ENCODE measurements at places on chromosomes 4 and X.

DNA sequence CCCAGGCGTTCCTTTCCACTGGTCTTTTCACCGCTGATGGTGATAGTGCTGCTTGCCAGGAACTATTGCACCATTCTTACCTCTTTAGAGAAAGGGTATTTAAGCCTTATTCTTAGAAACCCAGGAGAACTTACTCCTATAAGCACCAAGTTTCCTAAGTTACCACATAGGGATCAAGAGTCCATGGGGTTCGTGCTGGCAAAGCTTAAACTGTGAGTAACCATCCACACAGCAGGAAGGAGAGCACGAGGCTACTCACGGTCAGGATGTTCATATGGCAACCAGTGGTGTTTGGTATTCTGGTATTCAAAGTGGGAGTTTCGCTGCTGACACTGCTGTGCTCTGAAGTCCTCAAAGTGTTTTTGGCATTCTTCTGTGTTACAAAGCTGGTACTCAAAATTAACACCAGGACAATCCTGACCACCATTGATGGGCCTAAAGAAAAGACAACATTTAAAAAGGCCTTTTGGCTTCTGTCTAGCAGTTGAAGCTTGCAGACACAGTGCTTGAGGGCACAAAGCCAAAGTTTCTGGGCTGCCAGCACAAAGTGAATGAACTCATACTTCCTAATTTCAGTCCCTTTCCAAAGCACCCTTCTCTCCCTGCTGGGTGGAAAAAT lies 256.9 kb downstream of the ADAMTS3 start:
- no peak for DNase-seq

GRCh38 chr4:183875251-183875825 lies 29.8 kb upstream of the STOX2 start:
- DNase-seq: no peak

DNA sequence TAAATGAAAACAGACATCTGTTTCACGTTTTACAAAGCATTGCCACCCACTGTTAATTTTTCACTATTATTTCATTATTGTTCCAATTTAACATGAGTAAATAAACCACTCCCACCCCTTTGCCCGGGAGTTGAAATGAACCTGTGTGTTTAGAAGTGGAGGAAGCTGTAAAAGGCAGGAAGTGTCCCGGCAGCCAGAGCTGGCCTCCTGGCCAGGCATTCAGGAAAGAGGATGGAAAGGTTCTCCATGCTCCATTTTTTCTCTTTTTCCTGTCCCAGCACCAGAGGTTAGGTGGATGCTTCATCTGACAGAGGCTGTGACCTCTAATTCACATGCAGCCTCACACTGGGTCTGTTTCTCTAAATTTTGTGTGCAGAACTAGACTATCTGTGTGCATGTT lies 55.5 kb upstream of the LNX1 start:
- DNase-seq: no peak

- no peak for DNase-seq
Observed at GRCh38 chr4:147633643-147634042, 16.4 kb downstream of the TMEM184C start.

- DNase-seq: no peak
Observed at GRCh38 chr4:70183168-70183939, 12.2 kb upstream of the ODAM start.

DNA sequence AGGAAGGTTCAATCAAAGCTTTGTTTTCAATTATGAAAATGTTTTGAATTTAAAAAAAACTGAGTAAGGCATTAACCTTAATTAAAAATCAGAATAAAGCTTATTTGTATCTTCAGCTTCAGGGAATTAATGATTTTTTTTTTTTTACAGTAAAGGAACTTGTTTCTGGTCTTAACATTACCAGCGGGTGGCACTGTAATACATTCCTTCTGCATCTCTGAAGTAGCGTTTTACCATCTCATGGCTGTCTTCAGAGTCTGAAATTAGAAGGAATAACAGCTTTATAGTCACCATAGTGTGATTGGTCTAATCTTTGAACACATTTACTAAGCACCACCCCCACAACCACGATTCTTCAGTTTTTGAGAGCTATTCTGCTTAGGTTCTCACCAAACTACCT lies 102.6 kb downstream of the IL1RAPL2 start:
- no peak for DNase-seq

- DNase-seq: no peak
Observed at GRCh38 chrX:106649523-106650428, 38.0 kb downstream of the RADX start.

GRCh38 chr4:145487631-145488030 lies 6.0 kb downstream of the SMAD1 start:
- DNase-seq: no peak

GRCh38 chr4:40448875-40449274 lies 113.7 kb downstream of the CHRNA9 start:
- no peak for DNase-seq

DNA sequence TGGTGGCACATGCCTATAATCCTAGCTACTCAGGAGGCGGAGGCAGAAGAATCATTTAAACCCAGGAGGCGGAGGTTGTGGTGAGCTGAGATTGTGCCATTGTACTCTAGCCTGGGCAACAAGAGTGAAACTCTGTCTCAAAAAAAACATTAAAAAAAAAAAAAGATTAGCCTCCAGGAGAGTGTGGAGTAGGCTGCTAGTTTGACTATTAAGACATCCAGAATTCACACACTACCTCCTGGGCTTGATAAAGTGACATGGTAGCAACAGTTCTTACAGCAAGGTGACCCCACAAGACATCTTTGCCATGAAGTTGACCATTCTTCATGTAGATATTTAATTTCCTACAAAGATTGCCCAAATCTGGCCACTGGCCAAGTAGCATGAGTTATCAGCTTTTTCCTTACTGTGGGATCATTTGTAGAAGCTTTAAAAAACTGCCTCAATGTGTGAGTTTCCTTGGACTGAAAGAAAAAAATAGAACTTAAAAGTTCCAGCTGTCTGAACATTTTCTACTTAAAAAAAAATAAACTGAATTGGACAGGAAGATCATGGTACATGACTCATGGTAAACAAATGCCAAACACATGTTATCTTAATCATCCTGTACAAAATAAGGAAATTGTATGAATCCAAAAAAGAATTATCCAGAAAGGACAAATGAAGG lies 35.3 kb upstream of the SPRY1 start:
- DNase-seq: no peak

DNA sequence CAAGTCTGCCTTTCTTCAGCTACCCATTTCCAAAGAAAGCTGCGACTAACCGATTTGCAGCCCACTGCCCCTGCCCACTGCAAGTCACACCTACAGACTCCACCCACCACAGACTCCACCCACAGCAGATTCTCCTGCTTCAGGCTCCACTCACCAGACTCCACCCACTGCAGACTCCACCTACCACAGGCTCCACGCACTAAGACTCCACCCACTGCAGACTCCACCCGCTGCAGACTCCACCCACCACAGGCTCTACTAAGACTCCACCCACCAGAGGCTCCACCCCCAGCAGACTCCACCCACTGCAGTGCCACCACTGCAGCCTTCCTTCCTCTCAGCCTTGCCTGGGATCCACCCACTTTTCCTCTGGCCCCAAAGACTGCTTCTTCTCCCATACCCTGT lies 41.3 kb downstream of the ABLIM2 start:
- DNase-seq: no peak

- DNase-seq: peak; percentile 24
Observed at GRCh38 chrX:56978172-56978571, 17.2 kb downstream of the SPIN3 start.

GRCh38 chrX:13078739-13079444 lies 34.5 kb upstream of the FAM9C start:
- DNase-seq: peak; percentile 18

- no peak for DNase-seq
Observed at GRCh38 chrX:47245156-47245555, 12.3 kb downstream of the USP11 start.

DNA sequence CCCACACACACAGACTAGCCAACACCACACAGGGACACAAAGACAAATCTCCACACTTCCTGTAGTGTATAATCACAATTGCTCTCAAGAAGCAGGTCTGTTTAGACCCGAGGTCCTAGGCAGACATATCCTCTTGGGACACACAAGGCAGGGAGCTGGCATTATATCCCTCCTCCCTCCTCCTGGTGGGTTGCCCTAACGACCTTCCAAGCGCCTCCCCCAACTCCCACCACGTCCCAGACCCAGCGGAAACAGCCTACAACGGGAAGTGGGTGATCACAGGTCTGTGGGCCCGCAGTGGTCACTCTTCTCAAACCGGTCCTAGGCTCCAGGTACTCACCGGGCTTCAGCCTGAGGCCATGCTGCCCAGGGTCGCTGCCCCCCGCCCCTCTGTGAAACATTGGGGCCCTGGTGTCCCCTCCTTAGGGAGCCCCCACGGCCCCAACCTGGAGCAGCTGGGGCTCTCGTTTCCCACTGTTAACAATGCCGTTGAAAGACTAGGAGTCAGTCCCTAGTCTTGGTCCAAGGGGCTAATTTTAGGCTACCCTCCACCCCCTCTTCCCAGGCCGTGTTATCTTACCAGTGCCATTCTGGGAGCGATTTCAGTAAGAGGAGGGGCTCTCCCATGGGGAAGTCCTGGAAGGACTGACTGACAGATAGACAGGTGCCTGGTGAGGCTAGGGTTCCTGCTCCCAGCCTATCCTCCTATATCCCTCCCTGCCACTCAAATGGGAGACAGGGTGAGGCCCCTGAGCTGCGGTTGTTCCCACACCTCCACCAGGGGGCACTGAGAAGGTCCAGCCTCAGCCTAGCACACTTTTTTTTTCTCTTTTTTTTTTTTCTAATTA lies at the start of gene ASB12:
ASB12 (minus strand) TSS at position 485 of the 848 bp plus-strand sequence. CDS start 4,957 bp downstream, outside the sequence.
- DNase-seq: no peak

Data from NCI-H2107 (cell line).